ENCODE measurements at places on chromosomes 2 and 18.

DNA sequence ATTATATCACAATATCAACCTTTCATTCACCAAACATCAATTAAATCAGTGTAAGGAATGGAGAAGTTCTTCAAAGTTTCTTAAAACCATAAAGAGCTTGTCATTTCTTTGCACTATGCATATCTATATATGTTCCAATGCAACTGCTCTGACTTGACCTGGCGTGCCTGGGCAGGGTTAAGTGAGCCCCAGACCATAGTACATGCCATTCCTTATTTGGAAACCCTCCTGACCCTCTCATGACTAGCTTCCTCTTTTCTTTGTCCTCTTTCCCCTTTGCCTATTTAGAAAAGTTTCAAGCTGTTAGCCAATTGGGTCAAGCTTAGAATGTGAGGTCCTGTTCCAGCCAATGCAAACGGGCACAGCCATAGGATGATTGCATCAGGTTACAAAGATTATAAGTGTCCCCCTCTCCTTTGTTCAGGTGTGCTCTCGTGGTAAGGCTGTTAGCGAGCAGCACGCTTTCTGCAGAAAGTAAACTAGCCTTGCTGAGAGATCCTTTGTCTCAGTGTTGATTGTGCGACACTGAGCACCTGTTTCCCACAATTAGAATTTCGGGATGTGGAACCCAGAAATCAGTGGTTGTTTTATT, 78.2 kb upstream of the UXS1 start:
- DNase-seq, result no peak

DNA sequence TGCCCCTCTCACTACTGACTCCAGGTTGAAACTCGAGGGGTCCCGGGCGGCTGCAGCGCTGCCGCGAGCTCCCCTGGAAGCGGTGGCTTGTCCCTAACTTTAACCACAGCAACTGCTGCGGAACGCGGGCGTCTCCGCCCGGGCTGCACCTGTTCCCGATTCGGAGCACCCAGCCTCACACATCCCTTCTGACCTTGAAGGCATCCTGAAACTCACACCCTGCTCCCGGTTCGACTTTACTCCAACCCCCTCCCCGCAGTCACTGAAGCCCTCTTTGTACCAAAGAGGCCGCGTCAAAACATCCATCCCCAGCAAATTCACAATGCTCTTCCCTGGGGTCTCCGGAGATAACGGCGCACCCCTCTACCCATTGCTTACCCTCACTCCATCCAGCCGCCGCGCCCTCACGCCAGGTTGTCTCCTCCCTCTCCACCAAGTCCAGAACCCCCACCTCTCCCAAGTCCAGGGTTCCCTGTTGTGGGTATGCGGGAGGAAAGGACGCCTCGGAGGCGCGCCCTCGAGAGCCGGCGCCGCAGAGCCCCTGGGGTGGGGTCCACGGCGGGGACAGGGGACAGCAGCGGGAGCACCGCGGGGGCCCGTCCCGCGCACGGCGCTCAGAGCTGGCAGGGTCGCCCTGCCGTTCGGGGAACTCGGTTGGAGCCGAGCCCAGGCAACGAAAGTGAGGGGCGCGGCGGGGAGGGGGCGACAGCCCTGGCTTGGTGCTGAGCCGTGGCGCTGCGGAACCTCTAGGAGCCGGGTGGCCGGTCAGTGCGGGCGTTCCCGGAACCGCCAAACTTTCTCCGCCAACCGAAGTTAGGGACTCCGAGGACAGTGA, 934 bp downstream of the MYO5B start:
- peak; percentile 9 for DNase-seq

- DNase-seq, result no peak
Measured at GRCh38 chr2:136254681-136255080, 136.7 kb upstream of the CXCR4 start.

DNA sequence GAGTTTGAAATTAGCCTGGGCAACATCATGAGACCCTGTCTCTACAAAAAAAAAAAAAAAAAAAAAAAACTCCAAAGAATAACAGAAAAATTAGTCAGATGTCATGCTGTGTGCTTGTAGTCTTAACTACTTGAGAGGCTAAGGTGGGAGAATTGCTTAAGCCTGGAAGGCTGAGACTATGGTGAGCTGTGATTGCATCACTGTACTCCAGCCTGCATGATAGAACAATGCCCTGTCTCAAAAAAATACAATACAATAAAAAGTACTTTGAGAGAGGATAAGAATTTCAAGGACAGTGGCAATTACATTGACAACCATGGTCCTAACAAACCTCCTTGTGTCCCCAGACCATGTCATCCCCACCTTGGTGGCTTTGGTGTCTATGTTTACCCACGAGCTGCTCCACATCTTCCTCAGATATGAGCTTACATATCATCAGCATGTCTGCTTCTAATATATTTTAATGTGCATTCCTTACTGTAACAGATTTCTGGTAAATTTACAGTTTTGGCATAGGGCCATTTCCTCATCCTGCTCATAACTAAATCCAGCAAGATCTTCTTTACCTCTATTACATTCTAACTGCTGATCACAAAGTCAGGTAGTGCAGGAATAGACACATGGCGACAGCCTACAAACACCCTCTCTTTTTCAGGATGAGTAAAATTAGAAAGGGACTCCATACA, 437.7 kb upstream of the HNRNPA3 start:
- no peak for DNase-seq

DNA sequence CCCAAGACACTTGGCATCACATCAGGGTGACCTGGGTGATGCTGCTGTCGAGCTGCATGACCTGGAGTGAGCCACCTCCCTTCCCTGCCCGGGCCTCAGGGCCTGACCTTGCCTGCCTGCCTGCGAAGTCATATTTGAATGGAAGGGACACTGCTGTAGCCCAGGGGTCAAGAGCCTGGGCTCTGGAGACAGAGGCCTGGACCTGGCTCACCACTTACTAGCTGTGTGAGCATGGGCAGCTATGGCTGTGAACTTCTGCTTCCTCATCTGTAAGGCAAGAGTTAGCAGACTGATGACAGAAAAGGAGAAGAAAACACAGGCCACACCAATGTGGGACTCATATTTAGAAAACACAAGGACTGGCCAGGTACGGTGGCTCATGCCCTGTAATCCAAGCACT, 118.7 kb downstream of the ZFP36L2 start:
- no peak for DNase-seq

- no peak for DNase-seq
Measured at GRCh38 chr2:187566266-187566665, 12.0 kb upstream of the TFPI start.

GRCh38 chr2:96249654-96250053, 16.1 kb downstream of the TMEM127 start:
- DNase-seq, result no peak

- DNase-seq, result no peak
Measured at GRCh38 chr18:79647307-79647706, 32.3 kb upstream of the CTDP1 start.

DNA sequence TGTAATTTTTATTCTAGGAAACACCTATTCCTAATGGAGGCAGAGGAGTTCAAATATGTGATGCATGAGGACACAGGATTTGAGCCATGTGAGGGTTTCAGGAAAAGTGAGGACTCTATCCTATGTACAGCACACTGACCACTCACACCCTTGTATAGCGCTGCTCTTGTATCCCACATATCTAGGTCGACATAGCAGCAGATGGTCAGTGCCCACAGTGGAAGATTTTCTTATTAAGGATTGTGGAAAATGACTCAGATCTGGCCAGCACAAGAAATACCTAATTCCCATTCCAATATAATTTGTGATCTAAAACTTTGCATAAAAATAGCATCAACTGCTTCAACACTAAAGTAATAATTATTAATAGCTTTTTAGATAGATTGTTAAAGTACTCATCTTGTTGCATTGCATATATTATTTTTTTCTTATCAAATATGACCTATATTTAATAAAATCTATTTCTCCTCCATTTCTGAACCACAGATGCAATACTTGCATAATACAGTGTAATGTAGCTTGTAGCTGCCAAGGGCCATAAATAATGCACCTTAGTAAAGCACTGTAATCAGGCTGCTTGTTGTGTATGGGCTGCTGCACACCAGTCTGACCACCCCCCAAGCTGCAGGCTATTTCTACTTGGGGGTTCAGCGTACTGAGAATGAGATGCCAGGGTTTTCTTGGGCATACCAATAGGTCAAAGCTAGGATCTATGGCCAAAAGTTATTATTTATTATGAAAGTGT, 442.2 kb upstream of the CWC22 start:
- no peak for DNase-seq

- DNase-seq, result peak; percentile 38
Measured at GRCh38 chr2:46535360-46535759, 56.0 kb downstream of the TMEM247 start.

GRCh38 chr2:157497638-157498314, 53.9 kb upstream of the CYTIP start:
- no peak for DNase-seq

DNA sequence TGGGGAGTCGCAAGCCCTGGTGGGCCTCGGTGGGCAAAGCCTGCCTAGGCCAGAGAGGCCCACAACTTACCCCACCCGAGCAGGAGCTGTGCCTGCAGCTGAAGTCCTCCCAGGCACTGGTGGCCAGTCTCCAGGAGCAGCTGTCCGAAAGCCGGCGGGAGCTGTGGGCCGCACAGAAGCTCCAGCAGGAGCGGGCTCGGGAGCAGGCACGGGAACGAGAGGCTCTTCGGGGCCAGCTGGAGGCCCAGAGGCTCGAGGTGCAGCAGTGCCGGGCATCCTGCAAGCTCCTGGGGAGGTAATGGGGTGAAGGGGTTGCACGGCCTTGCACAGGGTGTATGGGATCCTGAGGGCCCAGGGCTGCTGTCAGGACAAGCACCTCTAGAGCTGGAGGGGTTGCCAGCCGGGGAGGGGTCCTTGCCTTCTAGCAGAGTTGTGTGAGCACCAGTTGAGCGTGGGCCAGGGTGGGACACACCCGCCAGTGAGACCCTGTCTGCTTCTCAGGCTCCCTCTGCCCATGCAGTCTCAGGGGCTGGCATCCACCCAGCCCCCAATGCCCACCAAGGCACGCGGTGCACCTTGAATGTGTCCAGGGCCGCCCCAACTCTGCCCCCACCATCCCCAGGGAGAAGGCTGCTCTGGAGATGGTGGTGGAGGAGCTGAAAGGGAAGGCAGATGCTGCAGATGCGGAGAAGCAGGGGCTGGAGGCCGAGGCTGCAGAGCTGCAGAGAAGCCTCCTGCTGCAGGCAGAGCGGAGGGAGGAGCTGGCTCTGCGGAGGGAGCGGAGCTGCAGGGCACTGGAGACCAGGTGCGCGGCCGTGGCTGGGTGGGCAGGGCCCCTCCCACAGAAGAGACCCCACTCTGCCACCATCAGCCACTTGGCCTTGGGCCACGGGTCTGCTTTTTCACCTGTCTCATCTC, 27.2 kb downstream of the CROCC2 start:
- no peak for DNase-seq

DNA sequence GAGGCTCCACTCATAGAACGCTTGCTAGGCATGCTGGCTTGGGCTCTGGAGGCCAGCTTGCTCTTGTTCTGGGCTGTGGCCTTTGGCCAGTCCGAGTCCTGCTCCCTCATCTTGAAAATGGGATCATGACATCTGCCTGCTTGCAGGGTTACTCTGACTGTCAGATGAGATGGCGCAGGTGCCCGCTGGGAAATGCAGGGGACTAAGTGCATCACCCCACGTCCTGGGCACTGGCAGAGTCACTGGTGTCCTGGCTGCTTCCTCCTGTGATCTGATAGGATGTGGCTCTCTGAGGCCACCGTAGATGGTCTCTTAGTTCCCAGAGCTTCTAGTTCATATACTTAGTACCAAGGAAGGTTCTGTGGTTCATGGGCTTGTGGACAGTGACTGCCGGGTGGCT, 18.5 kb downstream of the LDLRAD4 start:
- DNase-seq, result no peak

Data from stimulated activated CD4-positive, alpha-beta T cell treated with anti-CD3 and anti-CD28 coated beads, Interleukin-15, amount 100 ng/mL, for 24 hours (primary cell).